ENCODE measurements at places on chromosomes 4 and X.
A peak's percentile ranks its signal among the peaks of the same experiment; 100 is the strongest.

DNA sequence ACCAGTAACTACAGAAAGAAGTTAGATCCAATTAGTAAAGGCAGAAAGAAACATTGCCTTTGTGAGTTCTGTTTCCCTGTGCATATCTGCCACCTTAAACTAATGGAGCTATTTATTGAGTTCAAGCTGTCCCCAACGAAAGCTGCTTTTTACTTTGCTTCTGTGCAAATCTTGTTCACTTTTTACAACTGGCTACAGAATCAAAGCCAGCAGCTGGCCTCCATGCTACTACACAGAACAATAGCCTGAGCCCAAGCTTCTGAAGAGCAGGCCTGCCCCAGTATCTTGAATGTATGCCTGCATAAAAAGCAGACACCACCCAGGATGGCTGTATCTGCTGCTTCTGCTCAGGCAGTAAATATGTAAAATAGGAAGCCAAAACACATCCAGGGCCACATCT is 28.1 kb downstream of the ANK2 start:
- DNase-seq: no peak

GRCh38 chr4:182555997-182556418 is 312.8 kb downstream of the TENM3 start:
- no peak for DNase-seq

DNA sequence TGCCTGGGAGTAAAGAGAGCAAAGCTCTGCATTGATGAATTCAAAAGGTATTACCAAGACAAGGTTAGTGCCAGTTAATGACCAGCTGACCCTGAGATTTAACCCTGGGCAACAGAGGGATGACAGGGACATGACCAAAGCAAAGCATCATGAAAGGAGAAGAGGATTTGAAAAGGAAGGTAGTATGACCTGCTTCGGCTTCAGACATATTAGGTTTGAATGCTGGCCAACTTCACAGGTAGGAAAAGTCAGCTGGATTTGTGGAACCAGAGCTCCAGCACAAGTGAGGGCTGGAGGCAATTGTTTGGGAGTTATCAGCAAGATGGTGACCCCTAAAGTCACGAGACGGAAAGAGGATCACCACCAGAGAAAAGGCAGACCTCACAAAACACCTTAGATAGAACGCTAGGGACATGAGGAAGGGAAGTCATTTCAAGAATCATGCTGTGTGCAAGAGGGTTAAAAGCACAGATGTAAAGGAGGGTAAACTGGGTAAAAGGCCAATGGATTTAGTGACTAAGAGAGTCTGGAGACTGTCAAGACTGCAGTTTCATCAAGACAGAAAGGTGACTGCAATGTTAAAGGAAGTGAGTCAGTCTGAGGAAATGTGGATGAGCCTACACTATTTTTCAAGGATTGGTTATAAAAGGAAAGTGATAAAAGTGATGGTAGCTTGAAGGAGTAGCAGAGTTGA is 45.6 kb downstream of the SH3RF1 start:
- no peak for DNase-seq

- DNase-seq: peak; percentile 80
Measured at GRCh38 chr4:52712251-52713130, 38.7 kb downstream of the ERVMER34-1 start.

DNA sequence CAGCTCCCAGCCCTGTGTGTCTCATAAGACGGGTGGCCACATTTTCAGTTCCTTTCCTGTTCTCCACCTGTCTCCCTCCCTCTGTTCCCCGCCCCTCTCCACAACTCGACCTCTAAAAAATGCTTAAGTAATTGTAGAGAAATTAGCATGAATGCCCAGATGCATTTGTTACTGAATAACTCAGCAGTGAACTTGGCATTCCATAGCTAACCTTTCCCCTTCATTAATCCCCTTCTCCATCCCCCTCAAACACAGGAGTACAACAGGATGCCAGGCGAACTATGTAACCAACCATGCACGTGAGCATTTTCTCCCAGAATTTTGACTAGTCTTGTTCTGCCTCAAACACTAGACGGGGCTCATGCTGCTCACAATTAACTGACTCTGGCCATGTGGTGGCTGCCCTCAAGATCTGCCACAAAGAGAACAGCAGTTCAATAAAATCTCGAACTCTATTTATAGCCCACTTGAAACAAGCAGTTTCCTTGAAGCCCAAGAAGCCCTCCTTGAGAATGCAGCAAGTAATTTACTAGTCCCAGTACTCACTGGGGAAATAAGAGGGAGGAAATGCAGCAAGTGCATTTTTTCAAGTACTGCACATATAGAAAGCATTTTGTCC is 351.2 kb downstream of the ARHGAP24 start:
- DNase-seq: no peak

DNA sequence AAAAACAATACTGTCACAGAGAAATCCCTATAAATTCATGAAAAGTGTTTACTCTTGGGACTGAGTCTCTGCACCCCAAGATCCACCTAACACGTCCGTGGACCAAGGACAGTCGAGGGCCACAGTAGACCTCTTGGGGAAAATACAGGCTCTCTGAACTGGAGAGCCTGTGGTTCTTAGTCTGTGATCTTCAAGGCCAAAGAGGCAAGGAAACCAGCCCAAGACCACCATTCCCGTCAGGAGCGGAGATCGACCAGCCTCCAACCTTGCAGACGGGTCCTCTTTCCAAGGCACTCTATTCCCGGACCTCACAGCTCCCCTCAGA is 1.6 kb upstream of the APBB2 start:
- no peak for DNase-seq
